Suprapubic skin (tissue), 4 donors: ENCODE measurements at places on chromosomes 11 and 22. TPM values are rescaled to one million over a fixed set of nuclear protein-coding genes. Genes with fewer than 3 reads are reported as not detected.
A peak's percentile ranks its signal among the peaks of the same experiment; 100 is the strongest.

- no peak for DNase-seq
Observed at GRCh38 chr11:106137758-106138157, 60.3 kb downstream of the AASDHPPT start.

DNA sequence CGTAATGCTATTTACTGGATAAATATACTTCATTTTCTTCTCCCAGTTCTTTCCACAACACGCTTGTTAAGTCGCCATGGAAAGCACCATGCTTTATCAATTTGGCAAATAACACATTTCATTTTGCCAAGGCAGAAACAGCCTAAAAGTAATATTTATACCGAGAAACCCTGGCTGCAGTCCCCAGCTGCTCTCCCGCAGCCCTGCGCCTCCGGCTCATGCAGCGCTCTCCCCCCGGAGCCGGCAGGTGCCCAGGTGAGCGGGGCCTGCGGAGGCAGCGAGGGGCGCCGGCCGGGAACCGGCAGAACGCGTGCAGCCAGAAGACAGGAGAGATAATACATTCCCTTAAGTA, 681 bp upstream of the ARHGEF12 start:
- DNase-seq, result no peak

- no peak for DNase-seq
Observed at GRCh38 chr11:47289856-47290255, 19.9 kb downstream of the MADD start.

GRCh38 chr11:84234011-84234410, 947.8 kb upstream of the CCDC90B start:
- no peak for DNase-seq

DNA sequence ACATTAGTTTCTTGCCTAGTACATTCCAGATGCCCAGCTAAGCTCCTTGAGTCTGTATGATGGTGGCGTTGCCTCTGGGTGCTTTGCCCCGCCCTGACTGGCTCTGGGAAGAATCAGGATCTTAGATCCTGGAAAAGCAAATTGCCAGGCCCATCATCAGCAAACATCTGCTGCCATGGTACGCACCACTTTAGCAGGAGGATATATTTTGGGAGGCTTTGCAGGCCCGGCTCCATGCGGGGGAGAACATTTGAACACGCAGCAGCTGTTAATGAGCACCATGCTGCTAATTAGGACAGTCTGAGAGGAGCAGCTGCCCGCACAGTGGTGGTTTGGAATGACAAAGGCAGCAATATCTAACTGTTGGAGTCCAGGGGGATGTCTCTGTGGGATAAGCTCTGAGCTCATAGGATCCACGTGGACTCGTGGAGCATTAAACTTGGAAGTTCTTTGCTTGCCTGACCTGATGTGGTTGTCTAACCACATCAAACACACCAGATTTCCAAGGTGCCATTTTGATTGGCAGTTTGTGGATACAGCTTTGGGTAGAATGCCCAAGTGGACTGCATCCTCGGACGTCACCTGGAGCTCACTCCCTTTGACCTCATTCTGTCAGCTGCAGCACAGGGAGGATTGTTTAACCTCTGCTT, 217.0 kb upstream of the ZBED5 start:
- no peak for DNase-seq

USH1C gene
- total RNA-seq, result not detected

MS4A7 gene
- 0.86 TPM for total RNA-seq

DNA sequence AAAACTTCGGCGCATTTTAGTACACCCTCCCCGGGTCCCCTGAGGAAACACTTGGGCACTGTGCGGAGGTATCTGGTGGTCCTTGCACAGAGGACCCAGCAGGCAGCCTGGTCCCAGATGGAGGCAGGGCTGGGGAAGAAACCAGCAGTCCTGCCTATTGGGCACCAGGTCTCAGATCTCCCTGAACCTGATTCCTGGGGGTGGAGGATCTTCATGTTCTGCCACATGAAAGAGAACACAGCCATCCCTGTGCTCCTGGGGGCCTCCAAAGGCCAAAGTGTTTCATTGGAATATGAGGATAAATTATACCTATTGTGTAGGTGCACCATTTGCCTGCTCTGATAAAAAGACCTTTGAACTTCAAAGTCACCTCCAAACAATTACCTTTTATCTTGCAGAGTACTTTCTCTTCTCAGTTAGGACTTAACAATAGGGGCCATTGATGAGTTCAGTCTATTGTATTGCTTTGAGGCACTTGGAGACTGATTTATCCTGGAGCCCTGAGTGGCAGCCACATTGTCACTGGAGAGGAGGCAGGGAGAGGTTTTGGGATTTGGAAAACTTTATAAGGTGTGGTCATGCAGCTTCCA, 1.8 kb downstream of the RCN1 start:
- DNase-seq, result no peak

DNA sequence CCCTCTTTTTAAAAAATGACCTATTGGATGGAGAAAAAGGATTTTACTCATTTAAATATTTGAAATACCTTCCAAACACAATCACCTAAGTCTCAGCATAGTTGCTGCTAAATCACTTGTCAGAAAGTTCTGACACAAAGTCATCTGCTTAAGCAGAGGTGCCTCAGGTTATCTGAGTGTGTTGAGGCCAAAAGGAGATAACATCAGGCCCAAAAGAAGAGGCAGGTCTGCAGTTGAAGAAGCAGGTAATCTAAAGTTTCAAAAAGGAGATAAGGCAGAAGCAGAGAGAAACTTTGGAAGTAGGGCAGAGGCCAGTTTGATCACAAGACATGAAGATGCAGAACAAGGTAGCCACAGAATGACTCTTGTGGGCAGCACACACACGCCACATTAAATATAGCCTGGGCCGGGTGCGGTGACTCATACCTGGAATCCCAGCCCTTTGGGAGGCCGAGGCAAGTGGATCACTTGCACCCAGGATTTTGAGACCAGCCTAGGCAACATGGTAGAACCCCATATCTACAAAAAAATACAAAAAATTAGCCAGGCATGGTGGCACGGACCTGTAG, 175.7 kb upstream of the API5 start:
- no peak for DNase-seq

POU2F3 gene
- 58.2 TPM for total RNA-seq

CD82 gene
- 101 TPM for total RNA-seq

MFRP gene
- total RNA-seq, result 0.11 TPM

DNA sequence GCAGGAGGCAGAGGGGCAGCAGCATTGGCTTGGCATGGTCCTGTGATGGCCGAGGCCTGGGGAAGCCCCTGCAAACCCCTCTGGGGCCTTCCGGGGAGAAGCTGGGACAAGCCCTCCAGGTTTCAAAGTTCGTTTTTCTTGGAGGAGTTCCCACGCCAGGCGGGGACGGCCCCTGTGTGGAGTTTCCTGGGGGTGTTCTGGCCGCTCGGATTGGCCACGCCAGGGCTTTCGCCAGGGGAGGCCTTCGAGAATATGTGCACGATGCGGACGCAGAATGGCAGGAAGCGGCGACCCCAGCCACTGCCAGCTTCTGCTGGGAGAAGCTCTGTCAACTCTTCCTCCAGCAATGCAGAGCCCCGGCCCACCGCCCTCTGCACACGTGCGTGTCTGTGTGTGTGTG, 102.3 kb upstream of the ASPHD2 start:
- no peak for DNase-seq

LBHD1 gene
- total RNA-seq, result 3.1 TPM

DNA sequence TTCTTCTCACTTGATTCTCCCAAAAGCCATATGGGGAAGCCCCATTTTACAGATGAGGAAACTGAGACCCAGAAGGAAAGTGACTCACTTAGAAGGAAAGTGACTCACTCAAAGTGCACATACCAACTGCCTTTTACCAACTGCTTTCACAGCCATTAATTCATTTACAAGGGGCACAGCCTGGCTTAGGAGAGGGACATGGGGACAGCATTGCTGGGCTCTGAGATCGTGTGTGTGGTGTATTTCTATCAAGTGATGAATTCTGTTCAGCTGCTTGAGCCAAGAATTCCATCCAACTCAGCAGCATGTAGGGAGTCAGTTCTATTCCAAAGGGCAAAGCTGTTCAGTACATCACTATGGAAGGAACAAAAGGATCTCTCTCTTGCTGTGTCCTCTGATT, 23.5 kb upstream of the PAK1 start:
- DNase-seq, result no peak

GRCh38 chr11:12280838-12281565, 96.4 kb upstream of the PARVA start:
- peak; percentile 67 for DNase-seq

DNA sequence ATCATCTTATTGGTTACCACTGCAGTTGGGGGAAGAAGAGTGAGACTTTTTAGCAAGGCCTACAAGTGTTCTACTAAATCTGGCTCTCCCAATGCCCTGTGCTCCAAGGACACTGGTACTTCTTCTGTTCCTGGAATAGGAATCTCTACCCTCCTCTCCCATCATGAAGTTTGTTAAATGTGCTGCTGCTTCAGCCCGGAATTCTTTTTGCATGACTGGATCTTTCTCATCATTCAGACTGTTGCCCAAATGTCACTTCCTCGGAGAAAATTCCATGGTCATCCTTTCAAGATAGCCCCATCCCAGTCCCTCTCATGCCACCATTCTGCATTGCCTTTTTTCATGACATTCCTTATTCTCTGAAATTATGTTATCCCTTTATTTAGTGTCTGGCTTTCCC, 400.8 kb downstream of the SOX6 start:
- DNase-seq, result no peak

OR8G5 gene
- total RNA-seq, result not detected

DNA sequence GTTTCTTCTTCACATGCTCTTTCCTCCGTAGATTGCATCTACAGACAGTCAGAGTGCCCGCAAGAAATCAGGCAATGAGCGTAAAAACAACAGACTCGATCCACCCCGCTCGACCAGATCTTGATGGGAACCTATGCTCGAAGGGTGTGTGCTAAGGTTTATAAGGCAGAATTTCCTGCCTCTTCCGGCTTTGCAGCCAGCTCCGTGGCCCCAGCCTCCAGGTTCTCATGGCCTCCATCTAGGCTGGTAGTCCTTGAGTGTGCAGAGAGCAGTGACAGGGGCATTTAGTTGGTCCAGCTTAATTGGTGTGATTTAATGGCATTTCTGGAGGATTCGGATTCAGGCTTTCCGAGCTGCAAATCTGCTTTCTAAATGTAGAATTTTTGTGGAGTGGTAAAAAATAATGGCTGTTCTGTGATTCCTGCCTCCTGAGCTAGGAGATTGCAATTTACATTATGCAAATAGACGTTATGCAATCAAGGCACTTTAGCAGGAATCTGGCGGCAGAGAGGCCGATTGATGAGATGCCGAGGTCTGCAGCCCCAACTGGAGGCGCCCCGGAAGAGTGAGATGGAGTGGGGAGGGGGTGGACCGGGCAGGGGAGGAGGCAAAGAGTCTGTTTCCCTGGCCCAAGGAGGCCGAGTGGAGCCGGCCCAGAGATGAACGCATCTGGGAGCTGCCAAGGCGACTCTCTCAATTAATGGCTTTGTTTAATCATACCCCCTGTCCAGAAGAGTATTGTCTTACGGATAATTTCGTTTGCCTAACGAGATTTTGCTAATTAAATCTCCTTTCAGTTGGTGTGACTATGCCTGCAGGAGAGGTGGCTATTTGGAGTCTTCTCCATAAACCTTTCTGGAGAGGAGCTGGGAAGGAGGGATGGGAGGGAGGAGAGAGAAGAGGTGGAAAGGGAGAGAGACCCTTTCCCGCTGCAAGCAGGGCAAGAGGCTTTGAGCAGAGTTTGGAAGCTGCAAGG, 75.3 kb downstream of the PKNOX2 start:
- DNase-seq, result no peak

DNA sequence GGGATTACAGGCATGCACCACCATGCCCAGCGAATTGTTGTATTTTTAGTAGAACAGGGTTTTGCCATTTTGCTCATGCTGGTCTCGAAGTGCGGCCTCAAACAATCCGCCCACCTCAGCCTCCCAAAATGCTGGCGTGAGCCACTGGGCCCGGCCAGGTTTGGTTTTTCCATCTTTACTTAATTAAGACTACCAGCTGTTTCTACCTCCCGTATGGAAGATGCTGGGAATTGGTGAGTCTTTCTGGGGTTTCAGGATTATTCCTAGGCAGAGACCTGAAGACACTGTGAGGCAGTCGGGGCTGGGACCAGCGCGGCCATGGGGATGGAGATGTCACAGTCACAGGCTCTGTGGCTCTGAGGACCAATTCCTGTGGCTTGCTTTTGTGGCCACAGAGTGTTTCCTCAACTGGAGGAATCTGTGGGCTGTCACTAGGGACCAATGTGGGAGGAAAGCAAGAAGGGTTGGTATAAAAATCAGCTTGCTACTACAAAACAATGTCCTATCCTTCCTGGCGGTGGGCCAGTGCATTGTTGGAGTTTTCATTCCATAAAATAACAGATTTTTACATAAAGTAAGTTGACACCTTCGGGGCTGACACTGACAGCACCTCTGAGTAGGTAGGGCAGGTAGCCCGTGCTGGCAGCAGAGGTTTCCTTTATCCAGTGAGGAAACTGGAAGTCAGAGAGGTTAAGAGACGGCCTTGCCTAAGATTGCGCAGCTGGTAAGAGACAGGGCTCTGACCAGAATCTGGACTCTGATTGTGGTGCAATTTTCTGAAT, 8.4 kb upstream of the FTH1 start:
- DNase-seq, result no peak

SLC22A6 gene
- not detected for total RNA-seq

GRCh38 chr22:37001826-37002225, 17.4 kb downstream of the TST start:
- no peak for DNase-seq

DNA sequence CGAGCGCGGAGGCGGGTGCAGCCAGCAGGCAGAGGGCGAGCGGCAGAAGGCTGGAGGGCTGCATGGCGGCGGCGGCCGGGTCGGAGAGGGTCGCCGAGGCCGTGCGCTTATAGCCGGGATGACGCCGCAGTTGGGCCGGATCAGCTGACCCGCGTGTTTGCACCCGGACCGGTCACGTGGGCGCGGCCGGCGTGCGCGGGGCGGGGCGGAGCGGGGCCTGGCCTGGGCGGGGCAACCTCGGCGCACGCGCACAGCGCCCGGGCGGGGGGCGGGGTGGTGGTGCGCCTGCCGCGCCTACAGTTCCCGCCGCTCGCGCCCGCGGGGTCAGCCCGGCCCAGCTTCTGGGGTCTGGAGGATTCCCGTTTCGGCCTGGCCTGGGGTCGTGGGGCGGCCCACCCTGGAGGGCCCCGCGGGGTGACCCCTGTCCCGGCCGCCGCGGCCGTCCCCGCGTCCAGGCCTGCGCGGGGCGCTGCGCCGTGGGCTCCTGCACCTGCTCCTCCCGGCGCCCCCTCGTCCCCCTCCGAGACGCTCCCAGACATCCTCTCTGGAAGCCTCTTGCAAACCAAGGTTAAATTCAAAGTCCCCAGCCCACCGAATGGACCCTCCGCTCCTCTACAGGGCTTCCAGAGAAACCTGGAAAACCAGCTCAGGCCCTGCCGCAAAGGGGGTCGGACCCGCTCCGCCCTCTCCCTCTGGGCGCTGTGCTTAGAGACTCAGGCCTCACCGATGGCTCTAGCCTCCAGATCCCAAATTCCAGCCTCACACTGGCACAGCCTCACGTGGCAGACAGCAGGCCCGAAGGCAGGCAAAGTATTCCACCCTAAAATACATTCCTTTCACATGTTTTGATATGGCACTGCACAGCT, at the start of gene CTSD:
Gene CTSD, minus strand, starts transcription at position 132 of the 866 bp plus-strand sequence. Its CDS starts 68 bp downstream, at position 64.
- peak; percentile 91 for DNase-seq
